ENCODE measurements at places on chromosomes 3 and 15.

GRCh38 chr3:129758785-129759320 lies 134.7 kb downstream of the TMCC1 start:
- no peak for DNase-seq

GRCh38 chr3:30353711-30354467 lies 252.5 kb upstream of the TGFBR2 start:
- no peak for DNase-seq

DNA sequence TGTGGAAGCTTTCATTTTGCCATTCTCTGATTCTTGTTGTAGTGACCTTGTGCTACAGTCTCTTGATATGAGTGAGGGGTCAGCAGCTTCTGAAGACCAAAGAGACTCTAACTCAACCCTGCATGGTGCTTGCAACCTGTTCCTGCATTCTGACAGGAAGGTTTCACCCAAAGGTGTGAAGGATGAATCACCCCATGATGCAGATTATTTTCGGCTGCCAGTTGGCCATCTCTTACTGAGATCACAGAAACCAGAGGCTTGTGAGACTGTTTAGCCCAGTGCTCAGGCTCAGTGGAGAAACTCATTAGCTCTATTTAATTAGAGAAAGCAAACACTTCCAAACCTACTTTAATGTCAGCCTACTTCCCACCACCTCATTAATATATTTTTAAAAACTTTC lies 29.2 kb upstream of the TPRG1 start:
- DNase-seq, result no peak

DNA sequence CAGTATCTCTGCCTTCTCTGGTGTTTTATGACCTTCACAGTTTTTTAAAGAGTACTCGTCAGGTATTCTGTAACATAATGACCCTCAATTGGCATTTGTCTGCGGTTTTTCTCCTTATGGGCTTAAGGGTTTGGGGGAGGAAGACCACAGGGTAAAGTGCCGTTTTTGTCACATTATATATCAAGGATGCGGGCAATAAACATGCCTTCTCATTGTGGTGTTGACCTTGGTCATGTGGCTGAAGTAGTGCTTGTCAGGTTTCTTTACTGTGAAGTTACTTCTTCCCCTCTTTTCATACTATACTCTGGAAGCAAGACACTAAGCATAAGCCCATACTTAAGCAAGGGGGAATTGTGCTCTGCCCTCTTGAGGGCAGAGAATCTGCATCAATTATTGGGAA lies 16.6 kb downstream of the CAPN3 start:
- no peak for DNase-seq

DNA sequence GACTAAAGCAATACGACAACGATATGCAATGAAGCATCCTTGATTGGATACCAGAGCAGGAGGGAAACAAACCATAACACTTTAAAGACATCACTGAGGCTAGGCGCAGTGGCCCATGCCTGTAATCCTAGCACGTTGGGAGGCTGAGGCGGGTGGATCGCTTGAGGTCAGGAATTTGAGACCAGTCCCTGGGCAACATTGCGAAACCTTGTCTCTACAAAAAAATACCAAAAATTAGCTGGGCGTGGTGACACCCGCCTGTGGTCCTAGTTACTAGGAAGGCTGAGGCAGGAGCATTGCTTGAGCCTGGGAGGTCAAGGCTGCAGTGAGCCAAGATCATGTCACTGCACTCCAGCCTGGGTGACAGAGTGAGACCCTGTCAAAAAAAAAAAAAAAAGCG lies 33.9 kb upstream of the BHLHE40 start:
- no peak for DNase-seq

DNA sequence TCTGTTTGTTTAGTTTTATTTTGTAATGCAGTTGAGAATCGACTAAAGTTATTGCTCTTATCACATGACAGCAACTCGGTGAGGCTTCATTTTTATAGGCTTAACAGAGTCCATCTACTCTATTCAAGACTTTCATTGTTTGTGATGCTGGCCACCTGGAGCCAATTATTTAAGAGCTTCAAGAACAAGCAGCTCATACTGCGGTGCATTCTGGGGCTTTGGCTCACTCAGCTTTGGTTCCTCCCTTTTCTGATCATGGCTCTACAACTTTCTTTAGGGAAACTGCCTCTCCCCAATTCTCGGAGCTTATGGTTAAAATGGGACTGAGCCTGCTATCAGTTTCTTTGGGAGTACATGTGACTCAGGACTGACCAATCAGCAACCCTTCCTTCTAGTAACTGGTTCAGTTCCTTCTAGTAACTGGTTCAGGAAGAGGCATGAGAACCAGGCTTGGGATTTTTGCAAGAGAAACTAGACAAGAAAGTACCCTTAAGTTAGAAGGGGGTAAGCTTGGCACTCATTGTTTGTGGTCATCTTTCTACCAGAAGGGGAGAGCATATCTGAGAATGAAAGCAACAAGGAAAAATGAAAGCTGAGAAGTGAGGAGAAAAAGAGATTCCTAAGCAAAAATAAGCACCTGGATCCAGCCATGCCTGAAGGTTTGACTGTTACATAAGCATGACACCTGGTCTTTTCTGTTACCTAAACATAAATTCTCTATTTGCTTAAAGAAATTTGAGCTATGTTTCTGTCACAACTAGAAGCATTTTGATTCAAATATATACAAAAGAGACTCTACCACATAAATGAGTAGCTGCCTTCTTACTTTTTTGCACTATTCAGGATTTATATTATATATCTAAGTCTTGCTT lies 24.1 kb upstream of the ARHGEF3 start:
- no peak for DNase-seq

DNA sequence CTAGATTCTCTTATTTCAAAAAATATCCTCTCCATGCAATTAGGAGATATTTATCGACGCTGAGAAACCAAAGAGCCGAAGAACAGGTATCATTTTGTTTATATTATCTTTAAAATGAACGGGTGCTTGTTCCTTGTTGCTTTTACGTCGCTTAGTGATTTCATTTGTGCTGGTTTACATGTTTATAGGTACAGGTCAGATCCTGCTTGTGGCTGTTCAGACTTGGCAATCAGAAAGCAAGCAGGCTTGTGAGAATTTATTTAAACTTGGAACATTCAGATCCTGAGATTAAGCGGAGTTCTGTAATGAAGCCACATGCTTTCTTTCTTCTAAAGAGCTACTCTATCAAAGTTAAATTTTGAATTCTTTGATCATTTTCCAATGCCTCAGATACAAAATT lies 43.0 kb upstream of the ATP2C1 start:
- DNase-seq, result no peak

GRCh38 chr3:114361391-114361790 lies 67.6 kb downstream of the TIGIT start:
- no peak for DNase-seq

GRCh38 chr3:53495146-53495519 lies 722 bp downstream of the CACNA1D start:
- DNase-seq, result no peak

GRCh38 chr3:73499787-73500186 lies 125.0 kb downstream of the PDZRN3 start:
- no peak for DNase-seq

DNA sequence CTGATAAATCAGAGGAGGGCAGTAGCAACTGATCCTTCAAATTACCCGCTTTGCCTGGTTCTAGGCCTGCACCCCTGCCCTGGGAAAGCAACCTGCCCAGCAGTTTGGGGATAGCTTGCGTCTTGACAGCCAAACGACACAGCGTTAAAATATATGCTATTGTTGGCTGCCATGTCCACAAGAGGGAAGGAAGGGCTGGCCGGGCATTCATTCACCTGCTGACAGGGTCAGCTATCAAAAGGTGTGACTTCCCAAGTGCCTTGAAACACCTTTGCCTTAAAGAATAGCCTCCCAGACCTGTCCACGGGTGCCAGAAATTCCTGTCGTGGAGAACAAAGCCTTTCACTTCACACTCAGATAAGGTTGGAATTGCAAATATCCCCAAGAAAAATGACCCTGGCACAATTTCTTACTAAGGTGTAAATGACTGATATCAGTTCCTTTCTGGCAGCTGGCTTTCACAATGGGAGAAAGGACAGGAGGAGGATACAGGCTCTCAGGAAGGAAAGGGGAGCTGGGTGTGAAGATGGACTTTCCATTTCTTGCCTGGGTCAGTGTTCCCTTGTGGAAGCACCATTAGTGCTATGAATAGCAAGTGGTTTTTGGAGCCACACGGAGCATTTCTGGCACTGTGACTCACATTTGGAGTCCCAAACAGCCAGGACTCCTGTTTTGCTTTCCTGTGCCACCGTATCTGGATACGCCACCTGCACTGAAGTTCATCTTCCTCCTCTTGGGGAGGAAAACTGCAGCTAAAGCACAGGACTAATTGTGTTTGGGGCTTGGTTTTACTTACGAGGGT lies 19.2 kb downstream of the ALDH1A3 start:
- DNase-seq, result no peak

DNA sequence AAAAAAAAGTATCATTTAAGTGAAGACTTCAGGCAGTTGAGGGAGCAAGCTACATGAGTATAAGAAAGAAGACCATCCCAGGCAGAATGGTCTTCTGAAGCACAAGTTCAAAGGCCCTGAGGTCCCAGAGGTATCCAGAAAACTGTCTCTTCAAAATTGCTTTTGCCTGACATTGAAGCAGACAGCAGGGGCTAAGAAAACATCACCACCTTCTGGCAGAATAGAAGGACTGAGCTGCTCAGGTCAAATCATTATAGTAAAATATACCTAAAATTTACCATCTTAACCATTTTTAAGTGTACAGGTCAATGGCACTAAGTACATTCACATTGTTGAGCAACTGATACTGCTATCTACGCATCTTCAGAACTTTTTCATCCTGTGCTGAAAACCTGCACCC lies 16.4 kb downstream of the GPR160 start:
- DNase-seq, result no peak

DNA sequence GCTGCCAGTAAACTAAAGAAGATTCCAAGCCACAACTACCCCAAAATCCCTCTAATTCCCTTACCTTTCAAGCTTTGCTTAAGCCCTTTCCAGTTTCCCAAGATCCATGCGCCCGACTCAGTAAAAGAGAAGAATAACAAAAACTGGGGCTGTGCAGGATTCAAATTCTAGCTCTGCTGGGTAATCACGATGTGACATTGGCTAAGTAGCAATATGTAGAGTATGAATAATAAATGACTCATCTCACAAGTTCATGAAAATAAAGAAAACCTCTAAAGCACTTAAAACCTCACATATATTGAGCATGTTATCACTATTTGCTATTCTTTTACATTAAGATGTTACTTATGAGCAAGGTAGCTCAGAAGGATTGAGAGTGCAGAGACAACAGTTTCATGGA lies 522.2 kb upstream of the ZNF717 start:
- DNase-seq, result no peak

DNA sequence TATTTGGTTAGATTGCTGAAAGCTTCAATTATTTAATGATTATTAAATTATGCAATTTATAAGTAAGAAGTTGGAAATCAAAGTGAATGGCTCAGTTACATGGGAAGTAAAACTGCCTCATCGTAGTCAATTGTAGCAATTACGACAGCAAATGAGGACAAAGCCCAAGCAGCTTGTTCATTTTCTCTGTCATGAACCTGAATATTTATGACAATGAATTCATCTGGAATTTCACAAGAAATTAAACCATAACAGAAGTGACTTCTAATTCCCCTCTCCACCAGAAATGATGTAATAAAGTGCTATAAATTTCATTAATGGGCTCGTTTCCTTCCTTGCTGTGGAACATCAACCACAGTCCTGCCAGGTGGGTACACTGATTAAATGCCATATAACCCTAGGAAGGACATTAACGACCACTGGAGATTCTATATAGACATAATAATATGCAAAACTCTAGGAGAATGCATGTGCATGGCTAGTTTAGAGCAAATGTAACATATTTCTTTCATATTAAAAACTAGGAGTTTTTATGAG lies 273.8 kb upstream of the DCBLD2 start:
- DNase-seq, result no peak

DNA sequence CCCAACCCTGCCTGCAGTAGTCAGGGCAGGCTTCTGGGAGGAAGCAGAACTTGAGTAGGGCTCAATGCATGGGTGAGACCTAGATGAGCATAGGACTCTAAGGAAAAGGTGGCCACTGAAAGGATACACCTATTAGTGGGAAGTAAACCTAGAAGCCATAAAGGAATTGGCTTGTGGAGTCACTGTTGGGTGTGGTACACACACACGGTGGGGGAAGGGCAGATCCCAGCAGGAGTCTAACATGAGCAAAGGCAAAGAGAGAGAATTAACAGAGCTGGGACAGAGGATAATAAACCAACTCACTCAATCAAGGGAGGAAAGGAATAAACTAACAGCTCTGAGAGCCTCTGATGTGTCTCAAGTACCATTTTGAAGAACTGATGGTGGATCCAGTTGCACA lies 23.1 kb downstream of the DAPK2 start:
- no peak for DNase-seq

DNA sequence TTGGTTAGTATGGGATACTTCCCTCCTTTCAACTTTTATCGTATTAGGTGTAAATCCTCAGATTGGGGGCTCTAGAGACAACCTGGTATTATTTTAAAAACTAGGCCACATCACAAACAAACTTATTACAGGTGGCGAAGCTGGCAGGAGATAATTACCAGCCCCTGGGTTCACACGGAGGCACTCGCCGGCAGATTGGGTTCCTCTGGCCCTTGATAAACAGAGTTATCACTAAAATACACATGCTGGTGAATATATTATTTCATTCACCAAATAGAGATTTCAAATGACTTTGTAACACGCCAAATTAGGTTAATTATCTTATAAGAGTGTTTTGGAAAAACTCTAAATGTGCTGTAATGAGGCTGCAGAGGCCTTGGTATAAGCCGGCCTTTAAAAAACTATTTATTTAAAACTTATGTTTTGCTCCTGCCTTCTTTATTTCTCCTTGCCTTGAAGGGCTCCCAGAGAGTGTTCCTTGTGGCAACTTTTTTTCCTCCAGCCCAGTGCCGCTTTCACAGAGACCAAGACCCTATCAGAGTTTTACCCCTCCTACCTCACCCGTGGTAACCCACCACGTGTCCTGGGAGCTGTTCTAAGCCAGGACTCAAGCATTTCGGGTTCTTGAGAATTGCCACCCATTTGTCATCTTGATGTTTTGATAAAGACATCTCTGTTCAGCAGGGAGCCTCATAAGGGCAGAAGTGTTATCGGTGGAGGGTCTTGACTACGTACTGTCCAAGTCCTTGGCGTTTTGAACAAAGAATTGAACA lies 468.6 kb upstream of the CFAP20DC start:
- DNase-seq, result no peak

- no peak for DNase-seq
Measured at GRCh38 chr3:116905794-116906193, 196.2 kb downstream of the TUSC7 start.
